ENCODE measurements at places on chromosomes 1 and 21. TPM values are rescaled to one million over a fixed set of nuclear protein-coding genes. Genes with fewer than 3 reads are reported as not detected.

DNA sequence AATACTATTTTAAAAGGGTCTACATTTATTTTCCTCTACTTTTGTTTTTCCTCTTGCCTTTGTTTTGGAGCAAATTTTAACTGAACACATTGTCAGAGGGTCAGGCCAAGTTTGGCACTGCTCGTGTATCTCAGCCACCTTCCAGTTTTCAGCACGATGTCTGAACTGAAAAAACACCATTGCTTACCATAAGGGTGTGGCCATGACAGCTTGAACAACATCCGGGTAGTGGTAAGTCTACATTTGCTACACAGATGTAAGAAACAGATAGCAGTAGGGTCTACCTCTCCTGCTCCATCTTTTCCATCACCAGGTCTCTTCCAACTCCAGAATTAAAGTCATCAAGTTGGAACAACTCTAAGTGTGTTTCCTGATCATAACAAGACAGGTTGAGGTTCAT lies 4.2 kb downstream of the HIVEP3 start:
- DNase-seq: no peak

Gene UBE4B
- total RNA-seq: 41.7 TPM

- no peak for DNase-seq
Observed at GRCh38 chr1:36494971-36495370, 12.3 kb upstream of the CSF3R start.

- DNase-seq: no peak
Observed at GRCh38 chr1:235199441-235199840, 38.4 kb upstream of the RBM34 start.

Gene CA6
- total RNA-seq: not detected

- DNase-seq: no peak
Observed at GRCh38 chr1:220137019-220137786, 43.3 kb downstream of the IARS2 start.

DNA sequence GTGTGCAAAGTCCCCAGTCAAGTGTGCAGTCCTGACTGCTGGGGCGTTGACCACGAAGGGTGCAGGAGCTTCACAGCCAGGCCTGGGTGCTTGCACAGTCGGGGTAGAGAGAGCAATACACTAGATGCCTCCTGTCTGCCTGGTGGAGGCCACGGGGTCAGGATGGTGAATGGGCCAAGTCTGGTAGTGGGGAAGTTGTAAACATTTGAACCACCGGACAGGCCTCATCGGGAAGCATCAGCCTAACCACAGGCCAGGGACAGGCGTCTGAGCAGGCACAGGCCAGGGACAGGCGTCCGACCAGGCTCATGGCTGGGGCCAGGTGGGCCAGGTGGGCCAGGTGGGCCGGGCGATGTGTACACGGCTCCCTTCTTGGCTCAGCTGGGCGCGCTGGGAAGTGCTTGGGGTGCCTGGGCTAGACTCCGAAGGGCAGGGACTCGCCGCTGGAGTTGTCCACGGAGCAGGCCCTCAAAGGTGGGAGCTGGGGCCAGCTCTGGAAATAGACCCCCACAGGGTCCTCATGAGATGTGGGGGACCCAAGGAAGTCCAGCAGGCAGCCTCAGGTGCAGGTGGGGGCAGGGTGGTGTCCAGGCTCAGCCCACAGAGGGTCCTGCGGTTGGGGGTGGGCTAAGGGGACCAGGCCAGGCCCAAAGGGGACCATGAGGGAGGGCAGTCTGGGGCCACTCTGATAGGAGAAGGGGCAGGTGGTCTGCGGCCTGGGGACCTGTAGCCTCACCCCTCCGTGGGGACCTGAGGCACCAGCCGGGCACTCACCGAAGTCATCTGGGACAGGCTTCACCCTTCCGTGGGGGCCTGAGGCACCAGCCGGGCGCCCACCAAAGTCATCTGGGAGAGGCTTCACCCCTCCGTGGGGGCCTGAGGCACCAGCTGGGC lies 15.0 kb downstream of the COL6A1 start:
- peak; percentile 6 for DNase-seq

Gene UBR4
- 140 TPM for total RNA-seq

Gene NMNAT2
- 0.29 TPM for total RNA-seq

GRCh38 chr1:62841587-62842169 lies 57.7 kb downstream of the ATG4C start:
- DNase-seq: no peak

All from breast epithelium (tissue), 4 donors.